Activated CD4-positive, alpha-beta memory T cell treated with anti-CD3 and anti-CD28 coated beads for 36 hours (primary cell): ENCODE measurements at places on chromosomes 6 and 20. TPM values are rescaled to one million over a fixed set of nuclear protein-coding genes. Genes with fewer than 3 reads are reported as not detected.

DNA sequence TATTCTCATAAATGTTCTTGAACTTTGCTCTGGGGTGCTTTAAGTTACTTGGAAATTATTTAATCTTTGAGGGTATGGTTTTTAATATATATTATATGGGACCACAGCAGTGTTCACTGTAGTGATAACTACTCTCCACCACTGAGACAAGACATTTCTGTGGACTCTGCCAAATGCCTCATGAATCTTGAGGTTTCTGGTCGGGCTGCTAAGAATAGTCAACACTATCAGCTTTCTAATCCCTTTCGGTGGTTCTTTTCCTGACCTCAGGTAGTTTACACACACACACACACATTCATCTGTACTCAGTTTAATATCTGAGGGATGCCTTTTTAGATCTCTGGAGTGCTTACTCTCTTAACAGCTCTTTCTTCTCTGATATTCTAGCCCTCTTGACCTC is 500.7 kb downstream of the MAFB start:
- no peak for DNase-seq

GRCh38 chr6:33607784-33608161 is 13.3 kb upstream of the ITPR3 start:
- DNase-seq, result peak; percentile 70

DNA sequence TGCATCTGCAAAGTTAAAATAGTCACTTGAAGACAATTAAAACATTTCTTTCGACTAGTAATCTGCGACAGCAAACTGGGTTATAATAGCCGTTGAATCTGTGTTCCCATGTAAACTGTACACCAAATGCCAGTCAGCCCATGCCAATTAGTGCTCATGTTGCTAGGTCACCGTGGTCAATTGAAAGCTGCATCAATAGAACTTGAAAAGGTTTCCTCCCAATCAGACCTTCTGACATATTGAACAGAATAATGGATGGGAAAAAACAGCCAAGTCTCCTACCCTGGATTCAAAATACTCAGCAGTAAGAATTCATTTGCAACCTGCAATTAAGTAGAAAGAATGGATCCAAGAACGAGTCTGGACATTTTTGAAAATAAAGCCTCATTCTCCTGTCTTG is 11.2 kb downstream of the NKX2-4 start:
- DNase-seq, result no peak

- DNase-seq, result no peak
Measured at GRCh38 chr6:112054001-112054400, at the start of gene CCN6. Gene CCN6, plus strand, starts transcription at chr6:112054104. Its CDS starts 254 bp downstream, at chr6:112054358.

DNA sequence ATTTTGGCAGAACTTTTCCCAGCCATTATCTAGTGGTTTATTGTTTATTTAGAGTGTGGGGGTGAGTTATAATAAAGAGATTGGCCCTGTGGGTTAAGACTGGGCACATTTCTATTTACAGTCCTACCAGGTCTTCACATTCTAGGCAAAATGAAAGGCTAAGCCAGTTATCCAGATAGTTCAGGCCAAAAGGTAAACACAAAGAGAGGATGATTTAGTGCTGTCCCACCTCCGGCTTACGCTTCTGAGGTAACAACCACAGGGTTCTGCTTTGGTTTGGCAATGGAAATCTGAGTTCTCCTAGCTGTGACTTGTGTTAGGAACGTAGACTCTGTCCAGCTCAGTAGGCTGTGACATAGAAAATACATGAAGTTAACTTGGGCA is 50.3 kb upstream of the PTPRK start:
- no peak for DNase-seq

DNA sequence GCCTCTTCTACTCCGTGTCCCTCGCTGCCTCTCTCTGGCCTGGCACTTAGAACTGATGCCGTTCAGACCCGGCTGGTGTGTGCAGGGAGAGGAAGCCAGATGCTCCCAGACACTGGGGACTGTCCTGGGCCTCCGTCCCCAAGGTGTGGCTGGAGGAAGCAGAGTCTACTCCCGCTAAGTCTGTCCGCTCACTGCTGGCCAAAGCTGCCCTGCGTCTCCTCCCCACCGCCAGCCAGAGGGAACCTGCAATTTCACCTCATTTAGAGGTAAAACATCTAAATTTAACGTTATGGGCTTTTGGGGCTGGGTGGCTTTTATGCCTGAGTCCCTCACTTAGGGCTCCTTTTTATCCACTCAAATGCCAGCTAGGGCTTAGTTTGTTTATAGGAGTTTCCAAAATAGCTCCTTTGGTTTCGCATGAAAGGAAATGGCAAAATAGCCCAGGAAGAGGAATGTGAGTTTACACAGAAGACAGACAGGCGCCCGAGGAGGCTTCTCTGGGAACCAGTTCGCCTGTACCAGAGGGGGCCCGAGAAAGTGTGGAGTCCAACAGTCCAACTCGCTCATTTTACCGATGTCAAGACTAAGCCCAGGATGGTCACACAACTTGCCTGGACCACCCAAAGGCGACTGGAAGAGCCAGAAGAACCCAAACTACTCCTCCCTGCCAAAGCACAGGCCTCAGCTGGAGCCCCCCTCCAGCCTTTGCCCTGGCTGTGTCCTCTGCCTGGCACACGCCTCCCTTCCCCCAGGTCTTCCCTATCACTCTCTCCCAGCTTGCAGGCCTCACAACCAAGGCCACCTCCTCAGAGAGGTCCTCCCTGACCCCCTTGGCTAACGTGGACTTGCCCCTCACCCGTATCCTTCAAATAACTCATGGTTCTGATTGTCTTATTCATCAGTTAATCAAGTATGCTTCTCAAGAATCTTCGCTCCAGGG is 54.5 kb downstream of the RIPOR3 start:
- no peak for DNase-seq

GRCh38 chr6:36546308-36546919 is 865 bp downstream of the STK38 start:
- peak; percentile 53 for DNase-seq

DNA sequence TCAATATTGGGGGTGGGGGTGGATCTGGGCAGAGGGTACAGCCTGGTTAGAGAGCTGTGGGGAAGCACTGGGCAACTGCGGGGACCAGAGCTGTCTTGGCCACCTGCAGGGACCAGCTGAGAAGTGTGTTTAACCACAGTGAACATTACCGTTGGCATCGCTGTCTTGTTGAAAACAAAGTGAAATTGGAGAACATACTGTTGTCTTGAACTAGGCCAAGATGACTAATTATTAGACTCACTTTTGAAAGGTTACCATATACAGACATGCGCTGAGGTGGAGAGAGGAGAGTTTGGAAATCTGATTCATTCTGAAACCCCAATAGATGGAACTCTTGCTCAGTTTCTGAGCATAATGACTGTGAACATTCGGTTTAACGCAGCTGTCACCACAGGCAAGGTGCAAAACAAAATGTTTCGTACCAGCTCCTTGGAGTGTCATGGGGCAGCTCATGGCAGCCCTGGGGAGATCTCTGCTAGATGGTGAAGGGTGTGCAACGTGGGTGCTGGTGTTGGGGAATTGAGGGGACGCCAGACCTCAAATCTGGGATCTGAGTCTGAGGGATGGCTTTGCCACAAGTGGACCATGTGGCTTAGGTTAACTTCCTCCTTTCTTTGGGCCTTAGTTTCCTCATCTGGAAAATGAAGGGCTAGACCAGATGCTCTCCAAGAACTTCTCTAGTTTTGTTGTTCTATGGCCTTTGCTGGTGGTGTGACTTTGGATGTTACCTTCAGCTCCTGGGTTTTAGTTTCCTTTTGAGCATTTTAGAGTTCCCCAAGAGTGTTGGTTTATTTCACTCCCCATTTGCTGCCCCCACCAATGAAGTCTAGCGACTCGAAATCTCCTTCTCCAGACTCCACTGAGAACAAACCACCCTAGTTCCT is 24.6 kb upstream of the GTSF1L start:
- peak; percentile 84 for DNase-seq

- no peak for DNase-seq
Measured at GRCh38 chr20:46009816-46010215, 1.1 kb downstream of the MMP9 start.

DNA sequence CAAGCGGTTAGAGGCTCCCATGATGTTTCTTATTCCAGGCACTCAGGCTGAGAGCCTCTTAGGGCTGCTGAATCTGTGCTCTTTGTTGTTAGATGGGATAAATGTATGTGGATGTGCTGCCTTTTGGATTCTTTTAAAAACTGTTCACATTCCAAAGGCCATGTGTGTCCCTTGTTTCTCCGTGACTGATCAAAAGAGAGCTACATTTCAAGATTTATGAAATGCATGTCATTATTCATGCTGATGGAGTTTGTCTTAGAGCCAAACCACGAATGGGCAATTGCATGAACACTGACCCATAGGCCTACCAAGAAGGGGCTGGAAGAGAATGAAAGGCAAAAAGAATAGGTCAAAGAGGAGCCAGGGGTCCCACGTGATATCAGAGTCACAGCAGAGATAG is 104.9 kb upstream of the TSHZ2 start:
- DNase-seq, result no peak

DNA sequence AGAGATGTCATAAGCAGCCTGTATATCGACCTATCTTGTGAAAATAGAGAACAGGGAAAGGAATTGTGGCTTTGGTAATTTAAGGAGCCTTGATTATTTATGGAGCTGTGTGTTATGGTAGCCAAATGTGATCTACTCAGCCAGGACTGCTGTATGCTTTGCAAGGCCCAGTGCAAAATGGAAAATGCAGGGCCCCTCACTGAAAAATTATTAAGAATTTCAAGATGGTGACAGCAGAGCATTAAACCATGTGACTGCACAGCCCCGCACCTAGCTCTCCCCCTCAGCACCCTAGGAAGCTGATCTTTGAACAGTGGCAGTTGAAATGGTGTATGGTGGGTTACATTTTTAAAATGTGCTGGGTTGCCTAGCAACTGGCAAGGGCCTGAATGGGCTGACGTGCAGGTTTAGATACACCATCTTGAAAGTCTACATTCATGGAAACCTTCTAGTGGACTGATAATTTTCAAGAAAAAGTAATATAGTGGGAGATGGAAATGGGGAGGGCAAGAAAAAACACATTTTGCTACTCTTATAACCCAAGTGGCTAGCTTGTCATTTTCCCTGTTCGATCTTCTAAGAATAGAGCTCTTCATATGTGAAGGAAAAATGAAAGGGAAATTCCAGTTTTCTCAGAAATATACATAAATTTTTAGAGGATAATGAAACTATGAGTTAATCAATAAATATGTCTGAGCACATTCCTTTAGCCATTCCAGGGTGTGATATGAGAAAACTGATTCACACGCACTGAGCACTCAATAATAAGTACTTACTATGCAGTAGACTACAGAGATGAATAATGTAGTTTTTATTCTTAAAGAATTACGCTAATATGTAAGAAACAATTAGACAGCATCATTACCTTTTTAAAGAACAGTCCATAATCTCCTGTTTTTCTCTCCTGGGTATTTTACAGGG is 208.0 kb downstream of the ARHGAP18 start:
- DNase-seq, result no peak

DNA sequence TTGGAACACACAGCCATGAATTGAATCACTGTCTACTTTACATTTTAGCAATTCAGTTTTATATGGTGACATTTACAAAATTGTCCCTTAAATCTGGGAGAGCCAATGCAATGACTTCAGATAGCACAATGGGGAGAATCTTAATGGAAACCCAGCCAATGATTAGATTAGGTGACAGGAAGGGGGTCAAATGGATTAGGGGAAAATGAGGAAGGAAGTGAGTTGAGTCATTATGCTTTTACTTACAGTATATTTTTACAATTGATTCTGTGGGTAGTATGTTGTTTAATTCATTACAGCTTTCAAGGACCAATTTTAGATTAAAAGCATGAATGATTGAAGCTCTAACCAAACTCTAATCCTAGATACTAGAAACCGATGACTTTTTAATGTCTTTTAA is 229.8 kb downstream of the SOX4 start:
- no peak for DNase-seq

DNA sequence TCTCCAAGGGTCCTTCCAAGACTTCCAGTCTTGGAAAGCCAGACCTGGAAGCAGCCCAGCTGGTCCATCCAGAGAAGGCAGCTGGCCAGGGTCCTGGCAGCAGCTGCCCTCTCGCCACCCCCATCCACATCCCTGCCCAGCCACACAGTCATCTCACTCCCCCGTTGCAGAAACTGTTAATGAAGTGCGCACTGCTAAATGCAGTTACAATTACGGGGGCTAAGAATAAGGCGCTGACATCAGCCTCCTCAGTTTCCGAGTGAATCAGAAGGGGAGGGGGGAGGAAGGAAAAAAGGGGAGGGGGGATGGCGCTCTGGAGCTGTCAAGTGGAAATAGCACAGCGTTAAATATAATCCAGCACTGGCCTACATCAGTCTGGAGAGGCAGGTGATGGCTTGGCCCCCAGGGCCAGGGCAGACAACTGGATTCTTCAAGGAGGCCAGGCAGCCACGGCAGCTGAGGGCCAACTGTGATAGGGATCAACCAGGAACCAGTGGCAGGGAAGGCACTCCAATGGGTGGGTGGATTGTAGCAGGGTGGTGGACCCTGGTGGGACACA is 6.9 kb downstream of the RIMS4 start:
- no peak for DNase-seq

DNA sequence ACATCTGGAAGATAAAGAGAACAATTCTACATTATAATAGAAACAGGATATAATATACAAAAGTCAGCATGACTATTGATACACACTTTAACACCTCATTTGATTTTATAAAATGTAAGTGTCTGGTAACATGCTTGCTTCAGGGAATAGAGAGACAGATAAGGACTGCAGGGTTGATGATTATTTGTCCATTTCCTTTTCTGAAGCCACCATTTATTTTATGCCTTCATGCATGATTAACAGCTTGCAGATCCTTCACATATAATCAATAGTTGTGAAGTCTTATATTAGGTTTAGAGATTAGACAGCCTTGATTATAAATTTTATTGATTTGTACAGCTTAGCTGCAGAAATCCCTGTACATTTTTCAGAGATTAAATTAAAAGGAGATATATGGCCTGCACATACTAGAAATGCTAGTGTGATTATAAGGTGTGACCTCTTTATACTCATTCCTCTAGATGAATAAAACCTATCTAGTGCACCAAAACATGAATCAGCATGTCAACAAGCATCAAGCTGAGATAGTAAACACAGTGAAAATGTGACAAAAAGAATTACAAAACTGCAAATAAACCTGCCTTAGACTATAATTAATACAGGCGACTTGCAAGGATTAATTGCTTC is 198.8 kb upstream of the THEMIS start:
- DNase-seq, result no peak

GRCh38 chr6:127439718-127440117 is 19.5 kb downstream of the KIAA0408 start:
- no peak for DNase-seq

DNA sequence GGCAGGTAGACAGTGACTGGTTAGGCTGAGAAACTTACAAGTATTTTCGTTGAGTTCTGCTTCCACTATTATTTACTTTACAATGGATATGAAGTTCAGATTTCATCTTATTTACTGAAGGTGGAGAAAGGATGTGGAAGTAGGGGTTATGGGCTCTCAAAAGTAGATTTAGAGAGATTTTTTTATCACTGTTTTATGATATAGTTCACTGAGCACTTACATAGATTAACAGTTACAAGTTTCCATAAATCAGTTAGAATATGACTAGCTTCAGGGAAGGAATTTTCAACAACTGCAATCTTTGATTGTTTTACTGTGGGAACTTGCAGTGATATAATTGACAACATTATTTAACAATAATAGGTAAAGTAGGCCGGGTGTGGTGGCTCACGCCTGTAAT is 7.2 kb upstream of the TRMT11 start:
- no peak for DNase-seq

GSTA2 gene
- total RNA-seq, result not detected

QKI gene
- total RNA-seq, result 43.9 TPM

PRSS35 gene
- total RNA-seq, result not detected

HLA-G gene
- total RNA-seq, result 0.19 TPM

BPI gene
- not detected for total RNA-seq

TRDN gene
- total RNA-seq, result not detected

PDYN gene
- not detected for total RNA-seq

FAM184A gene
- total RNA-seq, result 7.6 TPM

MYB gene
- total RNA-seq, result 19.4 TPM

BCAS1 gene
- total RNA-seq, result 0.07 TPM

C6orf58 gene
- not detected for total RNA-seq
